A549 treated with CpdA at 1 μM for 4 hours (cell line): ENCODE measurements at places on chromosomes 2 and 18. TPM values are rescaled to one million over a fixed set of nuclear protein-coding genes. Genes with fewer than 3 reads are reported as not detected.

FAM168B gene
- 79.5 to 93.0 TPM (median 89.0 TPM) in 5 replicates for total RNA-seq

SKOR2 gene
- total RNA-seq, result not detected in 5 replicates

GTF2A1L gene
- not detected in 5 replicates for total RNA-seq

LIMS1 gene
- 36.3 to 64.0 TPM (median 56.3 TPM) in 5 replicates for total RNA-seq

SPC25 gene
- 16.5 to 22.3 TPM (median 19.2 TPM) in 5 replicates for total RNA-seq

ADD2 gene
- total RNA-seq, result 17.7 to 27.3 TPM (median 22.9 TPM) in 5 replicates

RAB10 gene
- total RNA-seq, result 287 to 392 TPM (median 326 TPM) in 5 replicates

PSMA8 gene
- not detected in 5 replicates for total RNA-seq

MTERF4 gene
- total RNA-seq, result 25.1 to 33.1 TPM (median 26.4 TPM) in 5 replicates

MOCOS gene
- total RNA-seq, result 2.7 to 4.6 TPM (median 2.7 TPM) in 5 replicates

UGT1A6 gene
- total RNA-seq, result 0.81 to 1.6 TPM (median 1.2 TPM) in 5 replicates

CHRNG gene
- total RNA-seq, result not detected in 5 replicates

KHK gene
- 8.7 to 12.4 TPM (median 8.8 TPM) in 5 replicates for total RNA-seq

IL1RL1 gene
- 0.72 to 1.9 TPM (median 1.3 TPM) in 5 replicates for total RNA-seq

OSBPL6 gene
- 6.5 to 7.9 TPM (median 7.0 TPM) in 5 replicates for total RNA-seq

AGXT gene
- total RNA-seq, result 0.05 TPM in 1 of 5 replicates, not detected in the others

DLX2 gene
- total RNA-seq, result 0.43 to 0.99 TPM (median 0.60 TPM) in 5 replicates

MREG gene
- total RNA-seq, result 4.8 to 6.0 TPM (median 5.3 TPM) in 5 replicates

KANSL1L gene
- 0.47 to 0.84 TPM (median 0.65 TPM) in 5 replicates for total RNA-seq

TRAPPC8 gene
- 10.0 to 14.7 TPM (median 13.6 TPM) in 5 replicates for total RNA-seq

RUFY4 gene
- total RNA-seq, result not detected in 5 replicates

TCF7L1 gene
- total RNA-seq, result 5.9 to 9.0 TPM (median 7.8 TPM) in 5 replicates

DRC1 gene
- 0.20 to 0.50 TPM (median 0.26 TPM) in 4 of 5 replicates, not detected in the other for total RNA-seq

VWC2L gene
- not detected in 5 replicates for total RNA-seq

BBS5 gene
- total RNA-seq, result 5.6 to 6.4 TPM (median 5.8 TPM) in 5 replicates

PTPN18 gene
- total RNA-seq, result 24.8 to 31.6 TPM (median 27.9 TPM) in 5 replicates

LMAN2L gene
- 22.6 to 26.7 TPM (median 25.9 TPM) in 5 replicates for total RNA-seq

PIEZO2 gene
- total RNA-seq, result 0.41 to 0.79 TPM (median 0.58 TPM) in 5 replicates

SCG2 gene
- 0.86 to 1.4 TPM (median 1.2 TPM) in 5 replicates for total RNA-seq

SH3RF3 gene
- 0.37 to 0.48 TPM (median 0.38 TPM) in 5 replicates for total RNA-seq

PPM1B gene
- 25.0 to 35.4 TPM (median 31.0 TPM) in 5 replicates for total RNA-seq

POTEJ gene
- not detected in 5 replicates for total RNA-seq

CCDC148 gene
- total RNA-seq, result 0.14 to 0.78 TPM (median 0.39 TPM) in 5 replicates

QPCT gene
- total RNA-seq, result 16.4 to 20.3 TPM (median 17.8 TPM) in 5 replicates

SLC30A3 gene
- total RNA-seq, result 2.6 to 3.8 TPM (median 3.4 TPM) in 5 replicates

LRRC30 gene
- total RNA-seq, result not detected in 5 replicates

CD8B2 gene
- total RNA-seq, result not detected in 5 replicates

ANTXR1 gene
- total RNA-seq, result 112 to 165 TPM (median 140 TPM) in 5 replicates

FAM124B gene
- total RNA-seq, result not detected in 5 replicates

IL36RN gene
- total RNA-seq, result 0.03 to 0.07 TPM (median 0.06 TPM) in 4 of 5 replicates, not detected in the other

CNDP1 gene
- total RNA-seq, result not detected in 5 replicates

SERPINB11 gene
- total RNA-seq, result 0.11 TPM in 1 of 5 replicates, not detected in the others

IGFBP5 gene
- total RNA-seq, result 0.21 to 0.31 TPM (median 0.30 TPM) in 5 replicates

FEV gene
- 0.08 TPM in 1 of 5 replicates, not detected in the others for total RNA-seq
